NCI-H2171 treated with DMSO at 0.1 percent for 48 hours (cell line): ENCODE measurements at places on chromosomes 2 and 18.

DNA sequence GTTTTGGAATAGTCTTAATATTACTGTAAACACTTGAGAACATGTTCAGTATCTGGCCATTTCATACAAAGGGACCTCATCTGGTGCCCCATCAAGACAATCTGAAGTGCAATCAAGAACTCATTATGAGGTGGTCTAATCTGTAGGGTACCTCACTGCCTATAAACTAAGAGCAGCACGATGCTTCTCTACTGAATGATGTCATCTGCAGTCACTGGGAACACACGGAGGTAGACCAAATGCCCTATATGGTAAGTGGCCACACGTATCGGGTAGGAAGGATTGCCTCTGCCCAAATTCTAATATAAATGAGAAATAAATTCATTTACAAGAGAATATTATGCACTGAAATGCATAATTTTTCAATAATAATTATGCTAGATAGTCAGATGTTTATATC, 90.4 kb downstream of the SLC8A1 start:
- no peak for DNase-seq

- no peak for DNase-seq
Observed at GRCh38 chr2:134301099-134301927, 47.4 kb downstream of the MGAT5 start.

DNA sequence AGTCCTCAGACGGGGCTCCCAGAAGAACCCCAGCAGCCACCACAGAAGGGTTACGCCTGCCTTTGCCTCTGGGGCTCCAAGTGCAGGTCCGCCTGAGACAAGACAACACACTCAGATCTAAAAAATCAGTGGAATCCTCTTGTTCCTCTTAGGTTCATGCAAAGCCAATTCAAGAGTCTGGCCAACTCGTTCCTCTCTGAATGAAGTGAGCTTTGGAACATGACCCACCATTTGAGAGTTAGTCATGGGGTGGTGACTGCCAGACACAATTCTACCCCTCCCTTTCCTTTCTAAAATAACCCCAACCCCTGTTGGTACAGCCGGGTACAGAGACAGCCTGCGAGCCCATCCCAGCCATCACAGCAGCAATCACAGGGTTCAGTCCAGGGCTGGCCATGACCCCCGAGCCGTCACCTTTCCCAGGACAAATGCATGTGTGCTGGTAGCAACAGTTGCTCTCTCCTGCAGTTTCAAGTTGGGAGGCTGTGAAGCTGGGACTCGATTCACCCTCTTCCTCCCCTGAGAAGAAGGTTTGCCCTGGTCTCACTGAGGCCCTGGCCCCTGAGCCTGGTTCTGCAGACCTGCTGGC, 183.1 kb upstream of the SH3BP4 start:
- DNase-seq: no peak

DNA sequence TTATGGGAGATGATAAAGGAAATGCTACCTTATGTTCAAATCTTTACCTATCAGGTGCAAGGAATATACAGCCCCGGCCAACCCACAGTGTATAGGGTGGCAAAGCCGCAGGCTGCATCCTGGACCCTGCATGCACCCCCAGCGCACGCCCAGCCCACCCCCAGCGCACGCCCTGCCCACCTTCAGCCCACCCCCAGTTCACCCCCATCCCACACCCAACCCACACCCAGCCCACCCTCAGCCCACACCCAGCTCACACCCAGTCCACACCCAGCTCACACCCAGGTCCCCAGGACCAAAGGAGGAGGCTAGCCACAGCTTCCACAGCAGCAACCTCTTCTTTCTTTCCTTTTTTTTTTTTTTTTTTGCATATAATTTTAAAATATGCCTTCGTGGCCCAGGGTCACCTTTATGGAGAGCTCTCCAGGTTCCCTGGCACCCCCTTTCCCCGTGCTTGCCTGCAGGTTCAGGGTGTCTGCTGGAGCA, 120.9 kb downstream of the PTGR3 start:
- no peak for DNase-seq

- no peak for DNase-seq
Observed at GRCh38 chr2:126535408-126535807, 120.5 kb upstream of the GYPC start.

- no peak for DNase-seq
Observed at GRCh38 chr2:71499691-71500090, 46.3 kb downstream of the DYSF start.
